ENCODE measurements at places on chromosomes 5 and 9.

DNA sequence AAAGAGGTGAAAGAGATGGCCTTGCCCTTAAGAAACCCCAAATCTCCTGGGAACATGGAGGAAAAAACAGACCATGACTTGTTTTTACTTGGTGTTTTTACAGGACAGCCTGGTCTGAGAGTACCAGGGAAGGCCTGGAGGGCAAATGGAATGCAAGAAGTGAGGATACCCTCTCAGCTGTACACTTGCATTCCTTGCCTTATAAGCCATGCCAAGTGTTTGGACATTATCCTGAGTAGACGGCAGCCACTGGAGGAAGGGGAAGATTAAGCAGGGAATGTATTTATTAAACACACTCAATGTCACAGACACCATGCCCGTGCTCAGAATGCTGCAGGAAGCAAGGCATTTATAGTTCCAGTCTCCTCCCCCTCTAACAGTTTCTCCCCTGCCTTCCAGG lies 581.4 kb downstream of the CDK5RAP2 start:
- no peak for DNase-seq

- DNase-seq: no peak
Measured at GRCh38 chr9:134688661-134689320, 47.2 kb downstream of the COL5A1 start.

DNA sequence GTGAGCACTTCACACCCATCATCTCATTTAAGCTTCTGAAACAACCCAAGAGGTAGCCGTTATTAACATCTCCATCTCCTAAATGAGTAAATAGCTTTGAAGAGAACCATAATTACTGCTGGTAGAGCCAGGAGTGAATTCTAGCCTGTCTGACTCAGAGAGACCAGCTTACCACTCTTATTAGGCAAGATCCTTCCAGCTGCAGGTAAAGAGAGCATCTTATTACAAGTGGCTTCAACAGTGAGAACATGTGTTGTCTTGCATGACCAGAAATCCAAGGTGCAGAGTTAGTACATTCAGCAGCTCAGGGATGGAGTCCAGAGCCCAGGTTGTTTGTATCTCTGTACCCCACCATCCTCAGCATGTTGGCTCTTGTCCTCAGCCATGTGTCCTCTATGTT lies 10.9 kb upstream of the AFAP1L1 start:
- no peak for DNase-seq

DNA sequence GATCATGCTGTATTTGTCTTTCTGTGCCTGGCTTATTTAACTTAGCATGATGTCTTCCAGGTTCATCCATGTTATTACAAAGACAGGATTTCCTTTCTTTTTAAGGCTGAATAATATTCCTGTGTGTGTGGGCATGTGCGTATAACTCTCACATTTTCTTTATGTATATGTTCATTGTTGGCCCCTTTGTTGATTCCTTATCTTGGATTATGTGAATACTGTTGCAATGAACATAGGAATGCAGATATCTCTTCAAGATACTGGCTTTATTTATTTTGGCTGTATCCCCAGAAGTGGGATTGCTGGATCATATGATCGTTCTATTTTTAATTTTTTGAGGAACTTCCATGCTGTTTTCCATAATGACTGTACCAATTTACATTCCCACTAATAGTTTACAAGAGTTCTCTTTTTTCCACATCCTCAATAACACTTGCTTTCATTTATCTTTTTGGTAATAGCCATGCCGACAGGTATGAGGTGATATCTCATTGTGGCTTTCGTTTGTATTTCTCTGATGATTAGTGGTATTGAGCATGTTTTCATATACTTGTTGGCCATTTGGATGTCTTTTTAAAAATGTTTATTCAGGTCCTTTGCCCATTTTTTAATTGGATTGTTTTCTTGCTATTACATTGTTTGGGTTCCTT lies 38.0 kb downstream of the CREBRF start:
- peak; percentile 41 for DNase-seq

- DNase-seq: no peak
Measured at GRCh38 chr9:107693625-107694326, 204.2 kb upstream of the KLF4 start.

GRCh38 chr5:180455872-180456271 lies 38.3 kb upstream of the CNOT6 start:
- no peak for DNase-seq

DNA sequence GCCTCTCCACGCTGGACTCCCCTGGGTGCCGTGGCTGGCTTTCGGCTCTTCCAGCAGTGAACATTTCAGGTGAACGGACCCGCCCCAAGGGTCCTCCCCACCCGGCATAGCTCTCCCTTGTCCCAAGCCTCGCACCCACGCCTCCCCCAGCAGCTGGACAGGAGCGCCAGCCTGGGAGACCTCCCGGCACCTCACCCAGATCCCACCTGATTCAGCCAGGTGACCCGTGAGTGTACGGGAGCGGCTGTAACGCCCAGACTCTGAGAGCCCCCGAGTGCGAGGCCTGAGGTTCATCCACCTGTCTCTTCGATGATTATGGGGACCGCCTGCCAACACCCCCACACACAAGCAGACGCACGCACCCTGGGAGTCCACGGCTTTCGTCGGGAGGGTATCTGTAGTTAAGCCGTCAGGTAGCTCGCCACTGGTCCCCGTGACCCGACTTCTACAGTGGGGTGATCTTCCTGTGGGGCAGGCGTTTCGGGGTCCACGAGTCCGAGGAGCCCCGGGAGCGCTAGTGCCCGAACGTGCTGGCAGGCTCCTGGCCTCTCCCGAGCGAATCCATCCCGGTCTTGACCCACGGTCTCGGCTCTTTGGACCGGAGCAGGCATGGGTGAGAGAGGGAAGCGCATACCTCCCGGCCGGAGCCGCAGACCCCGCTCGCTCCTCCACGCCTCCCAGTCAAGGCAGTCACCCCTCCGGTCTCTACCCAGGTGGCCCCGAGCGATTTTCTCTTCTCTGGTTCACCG lies 14.9 kb downstream of the TRIM7 start:
- DNase-seq: no peak

DNA sequence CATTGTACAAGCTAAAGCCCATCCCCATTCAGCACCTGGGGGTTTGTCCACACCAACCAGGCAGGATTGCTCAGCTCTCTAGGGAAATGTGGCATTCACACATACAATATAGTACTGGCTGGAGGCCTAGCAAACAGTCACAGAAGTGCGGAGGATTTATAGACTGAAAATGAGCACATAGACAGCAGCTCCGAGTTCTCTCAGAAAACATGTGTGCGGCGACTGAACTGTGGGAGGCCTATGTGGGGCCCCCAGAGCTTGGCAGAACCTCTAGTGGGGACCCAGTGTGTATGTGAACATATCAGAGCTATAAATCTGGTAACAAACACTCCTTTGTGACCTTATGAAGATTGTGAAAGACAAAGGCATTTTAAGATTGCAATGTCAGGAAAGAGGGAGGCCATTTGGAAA lies 431.1 kb downstream of the DTWD2 start:
- DNase-seq: no peak

DNA sequence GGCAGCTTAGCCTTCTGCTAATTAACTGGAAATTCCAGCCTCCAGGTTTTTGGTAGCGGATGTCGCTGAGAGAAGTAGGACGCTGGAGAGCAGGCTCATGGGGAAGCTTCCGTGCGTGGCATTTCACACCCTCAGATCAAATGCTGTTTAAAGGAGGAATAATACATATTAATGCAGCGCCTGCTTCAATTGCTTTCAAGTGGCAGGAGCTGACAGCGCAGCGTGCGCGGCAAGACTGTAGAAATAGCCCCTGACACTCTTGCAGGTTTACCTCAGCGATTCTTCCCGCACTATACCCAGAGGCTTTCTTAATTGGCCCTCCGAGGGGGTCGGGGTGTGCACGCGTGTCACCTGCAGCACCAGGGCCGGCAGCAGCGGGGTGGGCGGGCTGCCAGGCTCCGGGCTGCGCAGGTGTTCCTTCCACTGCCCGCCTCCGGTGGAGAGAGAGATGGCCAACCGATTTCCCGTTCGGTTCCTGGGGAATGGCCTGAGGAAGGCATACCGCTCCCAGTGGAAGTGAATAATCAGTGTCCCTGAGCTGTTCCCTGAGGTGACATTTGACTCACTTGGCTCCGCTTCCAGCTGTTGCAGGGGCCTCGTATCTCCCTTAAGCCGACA lies 427.9 kb downstream of the KCTD16 start:
- DNase-seq: peak; percentile 68

- DNase-seq: no peak
Measured at GRCh38 chr5:12095808-12096281, 191.6 kb upstream of the CTNND2 start.

DNA sequence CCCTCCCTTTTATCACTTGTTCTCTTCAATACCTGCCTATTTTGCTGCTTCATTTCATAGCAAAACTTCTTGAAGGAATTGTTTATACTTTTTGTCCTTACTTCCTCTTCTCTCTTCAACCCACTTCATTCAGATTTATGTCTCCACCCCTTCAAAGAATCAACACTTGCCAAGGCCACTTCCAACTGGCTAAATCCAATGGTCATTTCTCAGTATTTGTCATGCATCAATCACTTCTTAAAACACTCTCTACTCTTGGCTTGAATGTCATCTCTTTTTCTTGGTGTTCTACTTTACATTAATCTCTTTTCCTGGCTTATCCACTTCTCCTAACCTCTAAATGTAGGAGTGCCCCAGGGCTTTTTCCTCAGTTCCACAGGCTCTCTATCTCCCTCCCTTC lies 8.3 kb upstream of the FCHO2 start:
- no peak for DNase-seq

DNA sequence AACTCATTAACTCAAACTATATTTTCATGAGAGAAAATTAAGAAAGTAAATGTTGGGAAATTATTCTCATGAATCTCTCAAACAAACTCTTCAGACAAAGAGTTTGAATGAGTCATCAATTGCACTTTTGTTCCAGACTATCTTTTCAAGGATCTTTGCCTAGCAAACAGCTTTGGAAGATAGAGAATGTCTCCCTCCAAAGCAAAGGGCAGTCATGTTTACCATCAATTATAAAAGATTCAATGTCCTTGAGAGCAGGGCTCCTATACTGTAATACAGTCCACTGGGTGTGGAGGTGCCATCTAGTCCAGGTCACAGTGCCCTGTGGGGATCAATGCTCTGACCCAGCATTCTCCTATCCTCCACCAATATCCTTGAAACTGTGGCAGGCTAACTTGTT lies 1429.3 kb downstream of the EFNA5 start:
- no peak for DNase-seq

- DNase-seq: no peak
Measured at GRCh38 chr9:137009938-137010732, 13.8 kb upstream of the CLIC3 start.

- DNase-seq: no peak
Measured at GRCh38 chr5:41447650-41448510, 62.5 kb downstream of the PLCXD3 start.

- DNase-seq: no peak
Measured at GRCh38 chr9:122217640-122218039, 11.1 kb downstream of the LHX6 start.

DNA sequence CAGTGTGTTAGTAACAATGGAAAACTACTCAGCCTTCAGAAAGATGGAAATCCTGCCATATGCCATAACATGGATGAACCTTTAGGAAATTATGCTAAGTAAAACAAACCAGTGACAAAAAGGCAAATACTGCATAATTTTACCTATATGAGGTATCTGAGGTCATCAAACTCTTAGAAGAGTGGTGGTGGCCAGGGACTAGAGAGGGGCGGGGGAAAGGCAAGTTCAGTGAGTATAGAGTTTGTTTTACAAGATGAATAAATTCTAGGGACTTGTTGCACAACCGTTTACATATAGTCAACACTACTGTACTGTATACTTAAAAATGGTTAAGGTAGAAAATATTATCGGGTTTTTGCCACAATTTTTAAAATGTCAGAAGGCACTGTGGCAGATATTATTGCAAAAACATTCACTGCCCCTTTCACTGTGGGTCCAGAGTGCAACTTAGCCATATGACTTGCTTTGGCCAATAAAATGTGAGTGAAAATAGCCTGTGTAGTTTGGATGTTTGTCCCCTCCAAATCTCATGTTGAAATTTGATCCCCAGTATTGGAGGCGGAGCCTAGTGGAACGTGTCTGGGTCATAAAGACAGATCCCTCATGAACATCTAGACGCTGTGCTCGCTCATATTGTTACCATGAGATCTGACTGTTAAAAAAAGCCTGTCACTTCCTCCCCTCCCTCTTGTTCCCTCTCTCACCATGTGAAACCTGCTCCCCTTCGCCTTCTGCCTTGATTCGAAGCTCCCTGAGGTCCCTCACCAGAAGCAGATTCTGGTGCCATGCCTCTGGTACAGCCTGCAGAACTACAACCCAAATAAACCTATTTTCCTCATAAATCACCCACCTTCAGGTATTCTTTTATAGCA lies 9.5 kb downstream of the ZNF367 start:
- no peak for DNase-seq

GRCh38 chr5:133474851-133475590 lies 137.3 kb downstream of the FSTL4 start:
- no peak for DNase-seq

GRCh38 chr5:103452089-103452488 lies 110.5 kb downstream of the NUDT12 start:
- no peak for DNase-seq

DNA sequence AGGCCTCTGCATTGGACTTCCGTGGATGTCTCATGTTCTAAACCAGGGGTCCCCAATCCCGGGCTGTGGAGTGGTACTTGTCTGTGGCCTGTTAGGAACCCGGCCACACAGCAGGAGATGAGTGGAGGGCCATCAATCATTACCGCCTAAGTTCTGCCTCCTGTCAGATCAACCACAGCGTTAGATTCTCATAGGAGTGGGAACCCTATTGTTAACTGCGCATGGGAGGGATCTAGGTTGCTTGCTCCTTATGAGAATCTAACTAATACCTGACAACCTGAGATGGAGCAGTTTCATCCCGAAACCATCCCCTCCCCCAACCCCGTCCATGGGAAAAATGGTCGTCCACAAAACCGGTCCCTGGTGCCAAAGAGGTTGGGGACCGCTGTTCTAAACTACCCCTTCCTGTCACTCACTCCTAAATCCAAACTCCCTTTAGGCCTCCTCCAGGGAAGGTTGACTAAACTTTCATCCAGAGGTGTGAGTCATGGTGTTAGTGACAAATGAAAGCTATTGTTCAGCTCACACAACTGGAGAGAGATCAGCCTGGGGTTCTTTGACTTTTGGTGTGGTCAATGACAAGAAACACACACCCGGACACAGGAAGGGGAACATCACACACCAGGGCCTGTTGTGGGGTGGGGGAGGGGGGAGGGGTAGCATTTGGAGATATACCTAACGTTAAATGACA lies 9.5 kb downstream of the KCNV2 start:
- no peak for DNase-seq

GRCh38 chr5:95836544-95836943 lies 14.0 kb upstream of the GLRX start:
- DNase-seq: no peak

GRCh38 chr5:90606539-90606938 lies 47.9 kb downstream of the ADGRV1 start:
- DNase-seq: no peak

Measured in NCI-H2029 treated with DMSO at 0.1 percent for 48 hours (cell line).